Lower lobe of right lung (tissue), 2 donors: ENCODE measurements at places on chromosomes 3 and 15.

DNA sequence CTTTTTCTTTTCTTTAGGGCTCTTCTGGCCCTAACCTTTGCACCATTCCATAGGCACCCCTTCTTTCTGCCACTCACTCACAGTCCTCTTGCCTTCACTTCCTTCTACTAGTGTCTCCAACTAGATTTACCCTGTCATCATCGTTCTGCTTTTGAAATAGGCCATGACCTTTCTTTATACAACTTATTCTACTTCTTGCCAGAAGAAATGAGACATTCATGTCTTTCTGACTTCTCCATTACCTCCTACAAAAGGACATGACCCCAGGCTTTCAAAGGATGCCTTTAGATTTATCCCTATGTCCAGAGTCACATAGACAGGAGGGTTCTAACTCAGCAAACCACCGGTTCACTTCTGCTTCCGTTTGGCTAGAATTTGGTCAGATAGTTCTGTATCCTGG lies 336.4 kb upstream of the LRRFIP2 start:
- DNase-seq: no peak

DNA sequence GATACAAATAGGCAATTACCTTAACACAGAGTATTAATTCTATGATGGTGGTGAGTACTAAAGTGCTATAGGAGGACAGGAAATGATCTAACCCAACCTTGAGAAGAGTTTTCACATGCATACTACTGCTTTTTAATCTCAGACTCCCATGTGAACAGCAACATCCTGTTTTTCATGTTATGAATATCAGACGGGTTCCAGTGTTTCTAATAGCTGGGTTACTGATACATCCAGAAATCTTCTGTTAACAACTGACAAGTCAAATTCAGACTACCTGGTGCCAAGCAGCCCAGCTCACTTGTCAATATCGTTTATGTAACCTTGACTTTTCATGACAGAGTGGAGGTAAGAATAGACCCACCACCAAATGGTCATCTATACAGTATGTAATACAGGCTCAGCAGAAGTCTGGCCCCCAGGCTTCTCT lies 220.2 kb upstream of the COL8A1 start:
- no peak for DNase-seq

DNA sequence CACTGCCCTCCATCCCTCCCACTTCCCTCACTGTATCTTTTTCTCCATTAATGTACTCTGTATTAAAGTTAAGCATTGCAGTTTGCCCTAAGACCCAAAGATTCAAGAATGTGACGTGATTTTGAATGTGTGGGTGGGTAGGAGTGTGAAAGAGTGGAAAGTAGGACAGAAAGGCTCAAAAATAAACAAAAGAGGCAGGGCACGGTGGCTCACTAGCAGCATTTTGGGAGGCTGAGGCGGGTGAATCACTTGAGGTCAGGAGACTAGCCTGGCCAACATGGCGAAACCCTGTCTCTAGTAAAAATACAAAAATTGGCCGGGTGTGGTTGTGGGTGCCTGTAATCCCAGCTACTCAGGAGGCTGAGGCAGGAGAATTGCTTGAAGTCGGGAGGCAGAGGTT lies 18.4 kb downstream of the TFRC start:
- DNase-seq: no peak

DNA sequence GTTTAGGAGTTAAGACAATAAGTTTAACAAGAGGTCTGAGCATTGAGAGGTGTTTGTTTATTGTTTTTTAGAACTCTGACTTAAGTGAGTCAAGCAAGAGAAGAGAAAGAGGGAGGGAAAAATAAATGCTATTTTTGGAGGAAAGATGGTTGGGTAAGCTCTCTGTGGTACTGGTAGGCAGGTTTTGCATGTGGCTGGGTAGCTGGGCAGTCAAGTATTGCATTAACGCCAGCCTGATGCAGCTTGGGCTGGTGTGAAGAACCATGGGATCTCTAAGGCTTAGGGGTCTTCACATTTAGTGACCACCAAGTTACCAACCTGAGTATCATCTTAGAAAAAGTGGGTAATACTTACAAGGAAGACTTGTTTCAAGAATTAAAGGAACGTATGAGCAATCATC lies 534.5 kb upstream of the SEMA6D start:
- DNase-seq: no peak
